ENCODE measurements at places on chromosomes 3 and 15.
A peak's percentile ranks its signal among the peaks of the same experiment; 100 is the strongest.

DNA sequence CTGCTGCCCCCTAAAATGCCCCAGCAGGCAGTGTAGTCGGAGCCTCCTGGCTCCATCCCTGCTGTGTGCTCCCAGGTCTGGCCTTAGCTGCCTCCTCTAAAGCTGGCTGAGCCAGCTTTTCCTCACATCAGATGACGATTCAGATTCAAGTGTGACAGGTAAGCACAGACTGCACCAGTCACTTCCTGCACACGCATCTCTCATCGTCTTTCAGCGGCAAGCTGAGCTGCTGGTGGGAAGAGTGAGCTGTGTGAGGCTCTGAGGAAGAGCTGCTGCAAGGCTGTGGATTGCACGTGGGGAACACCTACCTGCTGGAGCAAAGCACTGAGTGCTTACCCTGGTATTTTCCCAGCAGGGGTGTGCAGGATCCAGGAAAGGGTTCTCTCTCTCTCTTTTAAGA, 88.4 kb upstream of the RPL32 start:
- no peak for DNase-seq

GRCh38 chr3:22007368-22007767, 256.4 kb upstream of the ZNF385D start:
- no peak for DNase-seq

DNA sequence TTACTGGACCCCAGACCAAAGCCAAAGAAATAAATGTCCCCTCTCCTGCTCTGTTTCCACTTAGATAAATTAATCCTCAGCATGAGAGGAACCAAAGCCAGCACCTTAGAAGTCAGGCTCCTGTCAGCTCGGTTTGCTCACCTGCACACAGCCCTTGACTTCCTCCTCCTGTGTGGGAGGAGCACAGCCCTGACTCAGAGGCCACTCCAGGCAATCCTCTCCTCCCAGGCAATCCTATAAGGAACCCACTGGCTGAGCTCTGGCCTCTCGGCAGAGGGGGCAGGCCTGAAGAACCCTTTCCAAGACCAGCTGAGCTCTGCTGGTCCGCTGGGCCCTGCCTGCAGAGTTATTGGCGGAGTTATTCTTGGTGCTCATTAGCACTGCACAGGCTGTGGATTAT, 30.8 kb downstream of the LIPC start:
- no peak for DNase-seq

- DNase-seq = no peak
Measured at GRCh38 chr3:66778777-66779176, 219.3 kb upstream of the KBTBD8 start.

GRCh38 chr15:50113187-50113505, 5.9 kb downstream of the ATP8B4 start:
- no peak for DNase-seq

- DNase-seq = no peak
Measured at GRCh38 chr15:71422530-71423259, 307.4 kb downstream of the THSD4 start.

DNA sequence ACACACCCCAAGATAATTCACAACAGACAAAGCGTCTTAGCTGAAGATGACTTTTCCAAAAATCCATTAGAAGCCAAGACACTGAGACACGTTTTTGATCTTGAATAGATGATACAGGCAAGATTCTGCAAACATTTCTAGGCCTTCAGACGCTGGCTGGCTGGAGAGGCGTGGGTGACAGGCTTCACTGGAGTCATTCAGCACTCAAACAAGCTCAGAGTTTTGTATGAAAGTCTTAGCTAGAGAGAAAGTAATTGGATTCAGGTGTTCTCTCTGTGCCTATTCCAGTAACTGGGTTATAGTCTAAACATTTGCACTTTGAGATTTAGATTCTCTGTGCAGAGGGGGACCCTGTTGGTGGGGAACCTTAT, 147.7 kb upstream of the BHLHE40 start:
- no peak for DNase-seq

DNA sequence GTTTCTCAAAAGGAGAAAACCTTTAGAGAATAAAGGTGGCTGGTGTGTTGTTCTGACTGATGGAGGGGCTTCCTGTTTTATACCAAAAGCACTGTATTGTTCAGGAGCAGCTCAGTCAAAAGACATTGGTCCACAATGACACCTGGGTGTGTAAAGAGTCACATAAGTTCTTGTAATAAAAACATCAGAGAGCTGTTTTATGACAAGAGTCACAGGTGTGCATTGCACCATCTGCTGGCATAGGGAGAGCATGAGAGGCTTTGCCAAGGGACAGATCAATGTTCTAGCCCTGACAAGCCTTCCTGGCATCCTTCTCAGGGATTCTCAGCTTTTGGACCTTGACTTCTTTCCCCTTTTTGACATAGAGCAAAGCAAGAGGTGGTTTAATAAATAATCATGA, 20.4 kb downstream of the ARPP21 start:
- no peak for DNase-seq

GRCh38 chr3:11385891-11386290, 113.7 kb downstream of the ATG7 start:
- DNase-seq = no peak

GRCh38 chr15:100241572-100242482, 99.9 kb downstream of the ADAMTS17 start:
- DNase-seq = no peak

DNA sequence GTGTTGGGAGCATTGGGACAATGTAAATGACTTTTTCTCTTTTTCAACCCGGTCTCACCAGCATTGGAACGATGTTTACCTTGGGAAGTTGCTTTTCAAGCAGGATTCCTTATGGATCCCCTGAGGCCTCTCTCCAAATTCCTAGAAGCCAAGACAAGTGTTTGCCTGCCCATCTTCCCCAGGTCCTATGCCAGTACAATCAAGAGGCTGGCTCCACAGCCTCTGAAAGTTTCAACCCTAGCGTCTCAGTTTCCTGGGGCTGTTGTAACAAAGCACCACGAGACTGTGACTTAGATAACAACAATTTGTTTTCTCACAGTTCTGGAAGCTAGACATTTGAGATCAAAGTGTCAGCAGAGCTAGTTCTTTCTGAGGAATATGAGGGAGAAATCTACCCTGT, 347.2 kb upstream of the UMPS start:
- no peak for DNase-seq

DNA sequence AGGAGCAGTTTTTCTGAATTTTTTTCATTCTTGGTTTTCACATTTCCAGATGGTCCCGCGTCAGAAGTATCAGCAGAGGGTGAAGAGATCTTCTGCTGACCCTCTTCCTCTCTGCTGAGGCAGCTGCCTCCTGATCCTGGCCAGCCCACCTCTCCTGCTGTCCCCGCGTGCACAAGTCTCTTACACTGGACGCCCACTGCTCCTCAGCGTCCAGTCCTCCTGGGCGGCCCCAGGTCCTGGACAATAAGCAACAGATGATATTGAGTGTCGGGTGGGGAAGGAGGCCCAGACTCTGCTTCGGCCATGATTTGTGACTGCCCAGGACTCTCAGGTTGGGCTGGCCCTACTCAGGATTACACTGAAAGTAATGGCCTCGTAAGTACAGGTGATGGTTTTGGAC, 50.1 kb downstream of the KLHL25 start:
- DNase-seq = no peak

DNA sequence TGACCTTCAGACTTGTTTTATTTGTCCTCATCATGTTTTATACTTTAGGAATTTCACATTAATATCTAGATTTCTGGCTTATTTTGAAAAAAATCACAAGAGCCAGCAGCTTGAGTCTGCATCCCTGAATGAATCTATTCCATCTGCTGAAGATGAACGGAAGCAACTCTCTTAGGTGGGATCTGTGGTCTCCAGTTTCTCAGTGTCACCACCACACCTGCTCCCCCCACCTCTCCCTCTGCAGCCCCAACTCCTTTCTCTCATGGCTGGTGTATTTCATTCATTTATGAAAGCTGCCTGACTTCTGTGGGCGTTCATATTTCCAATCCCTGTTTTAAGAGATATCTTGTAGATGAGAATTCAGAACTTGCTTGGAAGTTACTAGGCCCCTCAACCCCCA, 102.1 kb upstream of the AGBL1 start:
- no peak for DNase-seq

DNA sequence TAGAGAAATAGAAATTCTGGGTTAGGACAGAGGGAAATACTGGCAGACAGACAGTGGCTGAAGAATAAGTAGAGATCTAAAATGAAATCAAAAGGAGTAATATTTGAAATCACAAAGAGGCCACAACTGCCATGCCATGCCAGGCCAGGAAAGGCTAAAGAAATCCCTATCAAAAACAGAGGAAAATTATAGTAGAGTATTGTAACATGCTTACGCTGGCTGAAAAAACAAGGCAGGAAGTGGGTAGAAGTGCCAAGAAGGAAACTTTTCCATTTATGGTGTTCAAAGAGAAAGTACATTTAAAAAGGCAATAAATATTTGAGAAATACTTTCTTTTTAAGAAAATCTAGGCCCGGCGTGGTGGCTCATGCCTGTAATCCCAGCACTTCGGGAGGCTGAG, 415.7 kb downstream of the PLCL2 start:
- no peak for DNase-seq

- peak; percentile 35 for DNase-seq
Measured at GRCh38 chr3:73432023-73432705, 192.6 kb downstream of the PDZRN3 start.

- no peak for DNase-seq
Measured at GRCh38 chr15:79505956-79506355, 73.8 kb downstream of the MINAR1 start.

DNA sequence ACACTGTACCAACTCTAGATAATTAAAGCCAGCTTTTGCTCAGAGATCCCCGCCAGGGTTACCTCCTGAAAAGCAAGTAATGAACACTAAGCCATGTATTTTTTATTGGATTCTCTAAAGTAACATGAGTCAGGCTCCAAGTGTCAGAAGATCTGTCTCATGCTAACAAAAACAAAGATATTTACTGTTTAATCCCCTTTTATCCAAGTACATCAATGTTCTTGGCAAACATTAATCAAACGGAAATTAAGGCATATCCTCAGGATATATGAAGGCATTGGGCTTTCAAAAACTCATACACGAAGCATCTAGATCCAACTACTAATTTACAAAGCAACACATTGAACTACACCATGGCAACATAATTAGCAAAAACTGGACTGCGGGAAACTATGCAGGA, 37.2 kb downstream of the MYO5A start:
- no peak for DNase-seq

GRCh38 chr3:187661267-187661666, 8.9 kb downstream of the SST start:
- DNase-seq = no peak

GRCh38 chr3:114421204-114421603, 127.4 kb downstream of the TIGIT start:
- no peak for DNase-seq

DNA sequence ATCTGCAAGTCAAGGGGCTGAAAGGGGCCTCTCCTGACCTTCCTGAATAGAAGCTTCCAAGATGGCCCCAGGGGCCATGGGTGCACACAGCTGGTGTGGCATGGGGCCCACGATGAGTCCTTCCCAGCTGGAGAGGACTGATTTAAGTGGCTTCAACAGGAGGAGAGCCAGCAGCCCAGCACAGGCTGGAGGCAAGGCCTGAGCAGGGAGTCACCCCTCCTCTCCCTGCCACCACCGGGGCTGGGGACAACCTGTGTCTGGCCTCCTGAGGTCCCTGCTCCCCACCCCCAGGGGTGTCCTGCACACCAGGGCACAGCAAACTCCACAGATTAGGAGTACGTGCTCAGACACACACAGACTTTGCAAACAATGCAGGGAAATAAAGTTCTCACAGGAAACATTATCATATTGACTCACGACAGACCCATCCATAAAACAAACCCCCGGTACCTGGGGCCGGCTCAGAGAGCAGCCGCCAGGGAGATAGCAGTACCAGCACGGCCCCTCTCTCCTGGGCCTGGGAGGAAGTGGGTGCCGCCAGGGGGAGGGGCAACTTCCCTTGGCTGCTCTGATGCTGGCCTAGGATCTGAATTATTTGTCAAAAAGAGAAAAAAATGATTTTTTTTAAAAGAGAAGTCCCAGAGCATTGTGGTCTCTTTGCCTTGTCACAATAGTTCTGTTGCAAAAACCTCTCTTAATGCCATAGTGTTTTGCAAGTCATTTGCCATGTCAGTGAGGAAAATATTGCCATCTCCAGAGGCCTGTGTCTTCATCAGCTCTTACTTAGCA, 21.9 kb upstream of the TSEN2 start:
- no peak for DNase-seq

Measured in nephron progenitor cell (in vitro differentiated cells).